ENCODE measurements at places on chromosomes 4 and X.

DNA sequence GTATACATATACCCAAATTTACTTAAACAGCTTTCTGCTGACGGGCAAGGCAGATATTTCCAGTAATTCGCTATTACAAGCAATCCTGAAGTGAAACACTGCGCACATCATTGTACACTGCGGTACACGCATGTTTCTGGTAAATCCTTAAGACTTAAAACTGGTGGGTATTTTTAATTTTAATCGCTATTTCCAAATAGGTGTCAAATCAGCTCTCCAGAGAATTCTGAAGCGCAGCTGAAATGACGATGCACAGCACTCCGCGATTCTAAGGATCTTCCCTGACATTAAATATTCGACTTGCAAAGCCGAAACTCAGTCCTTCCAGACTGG is 361 bp downstream of the TMEM128 start:
- no peak for DNase-seq

GRCh38 chr4:141609243-141609642 is 27.1 kb upstream of the IL15 start:
- no peak for DNase-seq

DNA sequence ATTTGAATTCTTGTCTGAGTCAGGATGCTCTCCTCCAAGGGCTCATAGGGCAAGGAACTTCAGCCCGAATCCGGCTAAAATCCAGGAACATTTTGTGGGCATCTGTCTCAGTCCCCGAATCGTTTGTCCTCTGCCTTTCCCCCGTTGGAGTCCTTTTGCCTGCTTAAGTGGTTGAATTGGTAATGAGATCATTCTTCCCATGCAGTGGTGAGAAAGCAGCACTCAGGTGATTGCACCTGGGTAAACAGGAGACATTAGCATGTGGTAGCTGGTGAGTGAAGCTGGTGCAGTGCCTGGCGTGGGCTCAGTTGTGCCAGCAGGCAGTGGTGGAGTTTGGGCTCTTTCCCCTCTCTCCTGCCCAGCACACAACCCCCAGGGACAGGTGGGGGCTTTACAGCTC is 61.9 kb upstream of the MTM1 start:
- DNase-seq, result no peak

GRCh38 chr4:80498725-80499124 is 163.2 kb downstream of the CFAP299 start:
- DNase-seq, result no peak

GRCh38 chr4:62898115-62898514 is 1511.1 kb downstream of the TECRL start:
- no peak for DNase-seq

DNA sequence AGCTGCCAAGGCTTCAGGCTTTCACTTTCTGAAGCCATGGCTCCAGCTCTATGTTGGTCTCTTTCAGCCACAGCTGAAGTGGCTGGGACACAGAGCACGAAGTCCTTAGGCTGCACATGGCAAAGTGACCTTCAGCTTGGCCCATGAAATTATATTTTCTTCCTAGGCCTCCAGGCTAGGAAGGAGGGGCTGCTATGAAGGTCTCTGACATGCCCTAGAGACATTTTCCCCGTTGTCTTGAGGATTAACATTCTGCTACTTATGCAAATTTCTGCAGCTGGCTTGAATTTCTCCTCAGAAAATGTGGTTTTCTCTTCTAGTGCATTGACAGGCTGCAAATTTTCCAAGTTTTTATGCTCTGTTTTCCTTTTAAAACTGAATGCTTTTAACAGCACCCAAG is 99.8 kb upstream of the KCNIP4 start:
- no peak for DNase-seq

DNA sequence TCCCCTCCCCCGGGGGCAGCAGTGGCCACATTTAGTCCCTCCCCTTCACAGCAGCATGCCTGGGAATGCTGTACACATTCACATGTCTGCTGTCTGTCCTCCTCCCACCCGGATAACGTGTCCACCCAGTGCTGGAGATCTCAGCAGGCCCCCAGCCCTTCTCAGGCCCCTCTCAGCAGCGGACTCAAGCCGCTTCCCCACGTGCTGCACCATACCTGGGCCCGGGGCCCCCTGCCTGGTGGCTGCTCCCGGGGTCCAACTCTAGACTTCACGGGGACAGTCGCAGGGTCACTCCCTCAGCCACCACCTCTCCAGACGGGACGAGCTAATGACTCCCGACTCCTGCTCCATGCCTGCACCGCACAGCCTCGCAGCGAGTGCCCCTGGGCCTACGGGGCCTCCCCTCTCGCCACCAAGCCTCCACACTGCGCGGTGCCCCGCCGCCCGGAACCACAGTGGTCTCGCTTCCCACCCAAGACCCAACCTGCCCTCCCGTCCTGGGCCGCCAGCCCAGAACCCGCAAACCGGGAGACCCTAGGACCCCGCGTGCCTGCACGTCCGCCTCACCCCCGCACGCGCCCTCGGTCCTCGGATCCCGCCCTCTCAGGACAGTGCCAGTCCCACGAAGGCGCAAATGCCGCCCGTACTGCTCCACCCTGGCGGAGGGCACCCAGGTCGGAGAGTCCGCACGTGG is 1.3 kb upstream of the PCGF3 start:
- DNase-seq, result no peak

DNA sequence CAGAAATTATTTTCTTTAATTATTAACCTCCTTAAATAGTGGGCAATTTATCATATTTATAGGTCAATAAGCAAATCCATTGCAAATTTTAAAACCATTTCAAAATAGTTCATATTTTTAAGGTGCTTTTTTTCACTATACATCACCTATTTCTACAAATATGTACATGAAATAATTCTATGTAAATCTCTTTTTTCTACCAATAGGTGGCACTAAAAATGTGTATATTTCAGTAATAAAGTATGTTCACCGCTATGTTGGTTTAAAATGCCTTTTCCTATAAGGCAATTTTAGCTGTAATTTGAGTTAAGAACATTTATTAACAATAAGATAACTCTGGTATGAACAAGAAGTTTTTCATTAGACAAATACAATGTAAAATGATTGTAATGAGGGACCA is 672.2 kb downstream of the KCTD8 start:
- DNase-seq, result no peak

DNA sequence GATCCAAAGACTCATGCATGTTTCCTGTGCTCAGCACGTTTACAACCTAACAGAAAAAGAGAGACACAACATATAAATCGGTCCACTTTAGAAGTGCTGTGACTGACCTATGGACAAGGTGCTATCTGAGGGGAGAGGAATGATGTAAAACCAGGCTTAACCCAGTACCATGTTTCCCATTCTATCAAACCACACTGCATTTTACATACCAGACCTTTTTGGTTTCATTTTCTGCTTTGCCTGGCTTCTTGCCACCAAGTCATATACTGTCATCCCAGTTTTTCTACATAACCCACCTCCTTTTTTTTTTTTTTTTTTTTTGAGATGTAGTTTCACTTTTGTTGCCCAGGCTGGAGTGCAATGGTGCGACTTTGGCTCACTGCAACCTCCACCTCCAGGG is 82.2 kb downstream of the KLF8 start:
- DNase-seq, result no peak

DNA sequence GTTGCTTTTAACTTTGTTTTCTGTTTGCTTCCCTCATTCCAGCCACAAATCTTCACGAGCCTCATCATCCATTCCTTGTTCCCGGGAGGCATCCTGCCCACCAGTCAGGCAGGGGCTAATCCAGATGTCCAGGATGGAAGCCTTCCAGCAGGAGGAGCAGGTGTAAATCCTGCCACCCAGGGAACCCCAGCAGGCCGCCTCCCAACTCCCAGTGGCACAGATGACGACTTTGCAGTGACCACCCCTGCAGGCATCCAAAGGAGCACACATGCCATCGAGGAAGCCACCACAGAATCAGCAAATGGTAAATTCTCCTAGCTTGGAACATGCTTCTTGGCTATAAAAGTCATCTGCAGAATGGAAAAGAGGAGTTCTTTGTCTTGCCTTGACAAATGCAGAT is 12.6 kb downstream of the AMTN start:
- no peak for DNase-seq

DNA sequence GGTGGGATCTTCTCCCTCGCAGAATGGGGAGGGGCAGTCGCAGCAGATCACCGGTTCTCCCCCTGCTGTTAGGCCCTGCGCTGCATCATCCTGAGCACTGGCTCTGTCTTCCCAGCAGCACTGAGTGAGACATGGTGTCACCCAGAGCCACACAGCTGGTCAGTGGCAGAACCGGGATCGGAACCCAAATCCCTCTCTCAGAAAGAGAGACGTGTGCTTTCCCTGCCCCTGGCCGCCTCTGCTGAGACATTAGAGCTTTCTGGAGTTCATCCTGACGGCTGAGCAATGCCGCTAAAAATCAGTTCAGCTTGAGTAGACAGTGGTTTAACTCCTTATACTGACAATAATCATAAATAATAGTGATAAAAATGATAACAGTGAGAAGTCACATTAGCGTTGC is 87.9 kb downstream of the EVC start:
- DNase-seq, result no peak

DNA sequence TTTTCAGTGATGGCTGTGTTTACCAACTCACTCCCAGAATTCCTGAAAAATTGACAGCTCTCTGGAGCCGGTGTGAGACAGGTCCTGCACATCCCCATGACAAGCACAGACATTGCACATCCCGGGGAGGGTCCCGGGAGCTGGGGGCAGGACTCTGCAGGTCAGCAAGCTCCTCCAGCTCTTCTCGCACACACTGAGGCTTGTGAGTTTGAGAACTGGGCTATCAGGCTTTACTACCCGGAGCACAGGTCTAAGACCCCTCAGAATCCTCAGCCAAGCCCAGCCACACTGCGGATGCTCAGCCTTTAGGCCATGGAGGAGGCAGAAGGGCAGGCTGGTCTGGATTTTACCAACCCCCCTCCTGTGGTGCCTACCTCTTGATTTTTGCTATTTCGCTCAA is 5.6 kb upstream of the CLDN24 start:
- DNase-seq, result no peak

GRCh38 chrX:926991-927390 is 285.5 kb downstream of the CRLF2 start:
- DNase-seq, result no peak

DNA sequence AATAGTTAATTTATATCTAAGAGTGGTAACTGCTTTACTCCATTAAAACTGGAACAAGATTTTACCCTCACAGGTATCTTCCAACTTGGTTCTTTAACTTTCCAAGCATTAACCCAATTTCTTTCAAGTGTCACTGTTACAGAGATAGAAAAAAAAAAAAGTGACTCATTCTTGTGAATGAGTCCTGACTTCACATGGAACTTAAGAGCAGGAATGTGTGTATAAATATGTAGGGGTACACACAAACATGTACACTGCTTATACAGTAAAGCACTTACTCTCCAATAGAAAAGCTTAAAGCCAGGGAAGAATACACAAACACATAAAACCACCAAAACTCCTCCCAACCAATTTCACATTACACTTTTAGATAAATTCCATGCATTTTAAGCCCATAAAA is 38.8 kb downstream of the TAPT1 start:
- no peak for DNase-seq

GRCh38 chrX:102593367-102593766 is 5.9 kb upstream of the ARMCX5 start:
- DNase-seq, result no peak

- no peak for DNase-seq
Observed at GRCh38 chr4:42483426-42484379, 86.4 kb downstream of the SHISA3 start.

DNA sequence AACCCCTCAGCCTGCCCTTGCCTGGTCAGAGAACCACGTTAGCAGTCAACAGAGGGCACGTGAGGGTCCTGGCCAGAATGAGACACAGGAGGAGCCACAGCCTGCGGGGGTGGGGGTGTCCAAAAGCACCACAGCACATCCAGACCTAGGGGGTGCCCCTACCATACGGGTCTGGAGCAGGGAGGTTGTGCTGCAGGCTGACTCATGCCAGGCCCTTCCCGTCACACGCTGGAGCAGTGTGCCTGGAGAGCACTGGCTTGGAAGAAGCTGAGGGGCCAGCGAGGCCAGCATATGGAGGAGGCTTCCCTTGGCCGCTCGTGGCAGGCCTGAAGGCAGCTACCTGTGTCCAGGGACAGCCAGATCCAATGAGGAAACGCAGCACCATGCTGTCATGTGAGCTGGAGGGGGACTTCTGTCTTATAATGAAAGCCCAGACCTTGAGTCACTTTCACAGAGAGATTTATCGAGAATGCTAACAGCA is 1.5 kb upstream of the IRAK1 start:
- DNase-seq, result no peak

- DNase-seq, result no peak
Observed at GRCh38 chrX:14351611-14352303, 177.6 kb upstream of the GLRA2 start.

DNA sequence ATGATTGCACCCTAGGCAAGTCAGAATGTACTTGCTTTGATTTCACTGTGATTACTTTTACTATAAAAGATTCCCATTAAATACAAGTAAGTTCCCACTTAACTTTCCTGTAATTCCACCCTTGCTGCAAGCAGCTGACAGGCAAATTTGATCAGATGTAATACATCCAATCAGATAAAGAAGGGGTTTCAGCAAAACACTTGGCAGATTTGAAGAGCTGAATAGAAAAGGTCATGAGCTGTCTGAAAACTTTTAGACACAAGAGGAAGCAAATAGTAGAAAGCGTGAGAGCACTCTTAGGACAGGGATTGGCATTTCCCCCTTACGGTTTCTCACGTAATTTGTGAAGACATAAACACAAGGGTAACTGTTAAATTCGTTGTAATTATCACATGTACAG is 22.8 kb downstream of the HSD17B13 start:
- DNase-seq, result no peak

GRCh38 chr4:120725639-120726580 is 196.6 kb downstream of the PRDM5 start:
- DNase-seq, result no peak

- no peak for DNase-seq
Observed at GRCh38 chrX:145816601-145817315, 871 bp upstream of the SLITRK2 start.

GRCh38 chrX:20147561-20147960 is 5.9 kb upstream of the EIF1AX start:
- DNase-seq, result no peak

- no peak for DNase-seq
Observed at GRCh38 chrX:63400340-63400739, 49.2 kb upstream of the SPIN4 start.

- no peak for DNase-seq
Observed at GRCh38 chr4:185532293-185532692, 3.0 kb downstream of the PDLIM3 start.

DNA sequence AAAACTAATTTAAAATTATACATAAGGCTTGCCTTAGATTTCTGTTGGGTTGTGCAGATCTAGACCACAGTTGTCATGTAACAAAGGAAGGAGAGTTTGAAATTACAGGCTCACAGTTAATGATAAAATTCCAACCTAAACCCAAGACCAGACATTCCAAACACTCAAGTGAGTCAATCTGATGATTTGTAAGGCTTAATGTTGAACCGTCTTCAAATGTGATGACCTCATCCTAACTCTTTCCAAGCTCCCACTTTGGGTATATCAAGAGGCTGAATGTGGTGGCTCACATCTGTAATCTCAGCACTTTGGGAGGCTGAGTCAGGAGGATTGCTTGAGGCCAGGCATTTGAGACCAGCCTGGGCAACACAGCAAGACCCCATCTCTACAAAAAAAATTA is 149.2 kb downstream of the TBL1X start:
- DNase-seq, result no peak

Measured in activated naive CD8-positive, alpha-beta T cell treated with anti-CD3 and anti-CD28 coated beads, Interleukin-2, amount 50 U/mL, for 16 hours (primary cell).